CD4-positive, alpha-beta T cell treated with Interleukin-15 for 4 hours (primary cell): ENCODE measurements at places on chromosomes 4 and X.

- no peak for DNase-seq
Observed at GRCh38 chr4:140571620-140572019, 2.9 kb upstream of the UCP1 start.

GRCh38 chr4:177532358-177532757 lies 90.1 kb upstream of the AGA start:
- DNase-seq: no peak

- no peak for DNase-seq
Observed at GRCh38 chr4:71830497-71831190, 46.8 kb upstream of the GC start.

DNA sequence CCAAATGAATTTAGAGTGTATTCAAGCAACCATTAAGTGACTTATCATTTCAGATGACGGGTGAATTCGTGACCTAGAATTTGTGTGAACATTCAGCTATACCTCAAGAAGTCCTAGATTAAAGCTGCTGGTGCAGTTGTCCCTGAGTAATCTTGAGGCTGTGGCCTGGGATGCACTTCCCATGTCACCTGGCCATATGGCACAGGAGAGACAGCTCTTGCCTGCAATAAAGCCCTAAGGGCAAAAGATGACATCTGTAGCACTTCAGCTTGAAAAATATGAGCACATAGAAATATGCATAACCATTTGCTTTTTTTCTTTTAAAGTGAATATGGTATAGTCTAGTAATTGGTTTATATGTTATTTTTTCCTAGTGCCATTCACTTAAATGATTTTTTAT lies 125.8 kb downstream of the FHDC1 start:
- no peak for DNase-seq

DNA sequence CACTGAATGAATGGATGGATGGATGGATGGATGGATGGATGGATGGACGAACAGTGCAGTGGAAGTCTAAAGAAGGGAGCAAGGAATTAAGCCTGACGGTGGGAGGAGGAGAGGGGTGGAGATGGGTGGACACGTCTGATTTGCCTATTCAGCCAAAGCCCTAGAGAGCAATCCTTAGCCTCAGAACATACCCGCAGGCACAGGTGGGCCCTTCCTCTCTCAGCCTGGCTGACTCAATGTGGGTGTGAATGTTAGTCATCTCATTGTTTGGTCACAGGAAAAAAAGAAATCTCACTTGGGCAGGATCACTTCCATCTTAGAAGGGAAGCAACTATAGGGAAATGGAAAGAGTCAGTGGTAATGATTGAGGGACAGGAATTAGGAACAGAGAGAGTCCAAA lies 165.9 kb downstream of the PJA1 start:
- no peak for DNase-seq

DNA sequence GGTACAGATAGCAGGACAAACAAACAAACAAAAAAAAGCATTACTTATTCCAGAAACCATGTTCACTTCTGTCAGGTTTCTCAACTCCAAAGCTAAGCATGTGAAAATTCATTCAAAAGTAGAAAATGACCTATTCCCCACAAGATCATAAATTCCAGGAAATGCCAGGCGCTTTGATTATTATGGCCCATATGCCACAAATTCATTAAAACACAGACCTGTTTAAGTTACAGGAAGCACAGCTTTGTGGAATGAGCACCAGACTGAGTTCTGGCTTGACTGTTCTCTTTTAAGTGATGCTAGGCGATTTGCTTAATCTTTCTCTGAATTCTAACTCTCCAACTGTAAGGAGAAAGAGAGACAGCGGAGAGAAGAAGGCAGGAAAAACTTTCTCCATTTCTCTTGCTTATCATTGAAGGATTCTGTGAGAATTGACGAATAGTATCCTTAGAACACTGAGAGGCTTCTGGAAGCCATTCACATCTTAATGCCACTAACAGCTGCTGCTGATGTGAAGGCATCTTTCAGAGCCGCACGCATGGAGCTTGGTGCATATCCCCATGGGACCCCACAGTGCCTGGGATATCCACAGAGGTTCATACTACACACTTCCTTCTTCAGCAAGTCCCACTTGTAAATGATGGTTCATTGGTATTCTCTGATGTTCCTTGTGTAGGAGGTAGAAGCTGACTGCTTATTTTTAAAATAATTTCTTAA lies 138.0 kb downstream of the ZNF674 start:
- DNase-seq: no peak

DNA sequence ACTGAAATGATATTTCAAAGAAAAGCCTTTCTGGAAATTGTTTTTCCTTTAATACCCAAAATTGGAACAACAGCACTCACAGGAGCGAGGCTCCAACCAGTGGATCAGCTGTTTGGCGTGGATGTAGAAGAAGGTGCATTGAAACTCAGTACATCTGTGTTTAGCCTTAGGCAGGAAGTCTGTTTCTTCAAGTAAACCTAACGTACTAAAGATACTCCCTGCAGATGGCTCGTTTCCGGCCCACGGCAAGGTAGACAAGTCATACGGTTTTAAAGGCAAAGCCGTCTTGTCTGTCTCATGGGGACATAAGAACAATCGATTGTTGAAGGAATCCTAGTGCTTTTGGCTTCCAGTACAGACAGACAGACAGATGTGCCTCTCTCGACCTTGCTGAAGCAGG lies 50.0 kb upstream of the CLCN4 start:
- peak; percentile 68 for DNase-seq

DNA sequence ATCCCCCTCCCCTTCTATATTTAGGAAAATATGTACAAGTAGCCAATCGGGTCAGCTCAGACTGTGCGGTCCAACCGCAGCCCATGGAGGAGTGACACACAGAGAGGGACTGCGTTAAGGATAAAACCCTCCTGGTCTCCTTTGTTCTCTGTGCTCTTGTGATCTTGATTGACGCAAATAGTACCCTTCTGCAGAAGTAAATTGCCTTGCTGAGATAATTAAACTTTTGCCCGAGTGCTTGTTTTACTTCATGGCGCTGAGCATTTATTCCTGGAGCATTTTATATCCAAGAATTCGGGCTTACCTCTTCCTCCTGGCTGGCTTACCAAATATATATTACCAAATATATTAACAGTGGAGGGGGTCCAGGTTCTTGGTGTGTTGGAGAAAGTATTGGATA lies 184.2 kb downstream of the STAG2 start:
- no peak for DNase-seq

GRCh38 chr4:1825326-1825725 lies 30.6 kb downstream of the LETM1 start:
- DNase-seq: no peak

DNA sequence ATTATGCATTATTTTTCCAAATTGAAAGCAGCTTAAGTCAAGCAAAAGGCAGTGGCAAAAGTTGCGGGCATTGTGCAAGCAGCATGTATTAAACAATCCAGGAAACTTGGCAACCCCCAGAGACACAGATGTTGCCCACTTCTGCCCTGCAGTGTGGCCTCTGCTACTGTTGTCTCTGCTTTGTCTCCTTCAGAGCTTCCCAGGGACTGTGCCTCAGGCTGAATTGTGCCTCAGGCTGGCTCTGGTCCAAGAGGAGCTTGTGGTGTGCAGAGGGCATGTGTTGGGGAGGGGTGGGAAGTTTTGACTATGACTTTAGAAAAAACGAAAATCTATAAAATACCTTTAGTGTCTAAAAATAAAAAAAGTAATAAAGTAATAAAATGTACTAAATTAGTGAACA lies 201.4 kb downstream of the CCSER1 start:
- no peak for DNase-seq

- no peak for DNase-seq
Observed at GRCh38 chr4:141081921-141082395, 51.3 kb downstream of the RNF150 start.

- no peak for DNase-seq
Observed at GRCh38 chr4:38130884-38131283, 170.7 kb downstream of the PTTG2 start.

GRCh38 chr4:130850019-130850524 lies 1754.1 kb downstream of the C4orf33 start:
- DNase-seq: no peak

DNA sequence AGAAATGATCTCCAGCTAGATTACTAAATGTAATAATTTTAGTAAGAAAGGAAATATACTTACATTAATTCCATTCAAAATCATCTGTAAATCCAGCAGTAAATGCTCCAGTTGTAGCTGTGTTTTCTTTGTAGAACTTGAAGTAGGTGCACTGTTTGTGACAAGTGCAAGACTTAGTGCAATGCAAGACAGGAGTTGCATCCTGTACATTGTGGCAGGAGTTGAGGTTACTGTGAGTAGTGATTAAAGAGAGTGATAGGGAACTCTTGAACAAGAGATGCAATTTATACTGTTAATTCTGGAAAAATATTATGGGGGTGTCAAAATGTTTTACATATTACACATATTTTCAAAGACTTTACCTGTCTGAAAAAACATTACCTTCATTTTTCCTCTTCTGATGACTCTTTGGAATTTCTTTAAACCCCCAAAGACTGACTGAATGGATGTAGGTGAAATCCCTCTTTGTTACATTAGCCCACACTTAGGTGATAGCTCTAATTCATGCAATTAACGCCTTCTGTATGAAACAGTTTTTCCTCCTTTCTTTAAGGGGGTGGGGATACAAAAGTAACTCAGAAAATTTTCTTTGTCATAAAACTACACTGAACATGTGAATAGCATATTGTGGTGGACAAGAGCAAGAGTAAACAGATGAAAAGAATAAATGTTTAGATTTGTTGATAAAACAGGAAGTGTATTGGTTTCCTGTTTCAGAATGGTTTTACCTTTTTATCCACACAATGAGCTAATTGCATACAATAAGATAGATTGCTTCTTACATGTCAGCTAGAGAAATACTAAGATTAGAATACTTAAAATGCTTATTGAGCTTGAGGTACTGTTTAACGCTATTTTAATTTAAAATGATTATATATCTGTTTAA lies at the start of gene IL2:
IL2 (minus strand) TSS at position 495 of the 886 bp plus-strand sequence; CDS start at position 210, 285 bp downstream.
- peak; percentile 21 for DNase-seq

- no peak for DNase-seq
Observed at GRCh38 chr4:146132445-146132844, 43.1 kb upstream of the LSM6 start.

DNA sequence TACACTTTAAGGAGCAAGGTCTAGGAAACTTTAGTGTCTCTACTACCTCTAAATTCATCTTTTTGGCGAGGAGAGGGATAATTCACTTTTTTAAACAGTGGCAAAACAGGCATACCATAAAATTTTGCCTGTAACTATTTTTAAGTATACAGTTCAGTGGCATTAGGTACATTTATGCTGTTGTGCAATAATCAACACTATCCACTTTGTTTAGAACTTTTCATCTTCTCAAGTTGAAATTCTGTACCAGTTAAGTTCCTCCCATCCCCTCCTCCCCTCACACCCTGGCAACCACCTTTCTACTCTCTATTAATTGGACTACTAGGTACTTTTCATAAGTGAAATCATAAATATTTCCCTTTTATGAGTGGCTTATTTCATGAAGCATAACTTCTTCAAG lies 31.4 kb downstream of the NUP54 start:
- DNase-seq: no peak

DNA sequence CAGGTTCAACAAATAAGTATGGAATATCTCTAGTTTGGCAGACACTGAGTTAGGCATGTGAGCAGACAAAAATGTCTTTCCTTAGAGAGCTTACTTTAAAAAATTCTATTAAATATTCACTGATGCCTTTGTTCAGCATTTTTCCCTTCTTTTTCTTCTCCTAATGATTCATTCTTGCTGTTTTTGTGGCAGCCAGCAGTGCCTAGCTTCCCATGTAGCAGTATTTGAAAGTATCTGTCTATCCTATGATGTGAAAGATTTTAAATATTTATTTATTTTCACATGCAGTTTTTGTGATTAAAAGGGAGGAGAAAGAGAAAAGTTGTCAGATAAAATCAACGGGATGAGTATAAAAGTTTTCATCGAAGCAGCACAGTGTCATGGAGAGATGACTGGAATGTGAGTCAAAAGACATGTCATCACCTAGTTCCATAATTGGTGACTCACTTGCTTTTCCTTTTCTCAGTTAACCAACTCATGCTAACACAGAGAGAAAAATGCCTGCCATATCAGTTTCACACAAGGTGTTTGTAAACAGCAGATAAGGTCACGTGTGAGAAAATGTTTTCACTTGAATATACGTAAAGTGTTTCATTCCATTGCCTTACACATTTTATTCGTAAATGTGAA lies 69.8 kb downstream of the BMPR1B start:
- DNase-seq: no peak

GRCh38 chrX:155923200-155923599 lies 42.1 kb downstream of the VAMP7 start:
- no peak for DNase-seq

- DNase-seq: no peak
Observed at GRCh38 chrX:68947882-68948605, 119.2 kb downstream of the EFNB1 start.

GRCh38 chrX:55484948-55485347 lies 4.7 kb downstream of the USP51 start:
- DNase-seq: no peak

GRCh38 chrX:45266456-45266855 lies 65.8 kb upstream of the DIPK2B start:
- DNase-seq: no peak

DNA sequence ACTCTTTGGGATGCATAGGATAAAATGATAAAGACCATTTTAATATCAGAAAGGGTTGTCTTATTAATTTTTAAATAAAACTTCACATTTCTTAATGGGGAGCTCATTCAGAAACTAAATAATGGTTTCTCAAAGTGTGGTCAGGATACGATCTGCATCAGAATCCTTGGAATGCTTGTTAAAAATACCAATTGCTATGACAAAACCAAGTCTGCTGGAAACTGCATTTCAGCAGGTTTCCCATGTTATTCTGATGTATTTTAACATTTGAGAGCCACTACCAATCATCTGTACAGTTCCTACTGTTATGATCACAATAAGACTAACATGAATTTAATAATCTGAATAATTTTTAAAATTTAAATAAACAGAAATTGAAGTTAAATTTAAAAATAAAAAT lies 115.1 kb downstream of the SOWAHB start:
- DNase-seq: no peak

DNA sequence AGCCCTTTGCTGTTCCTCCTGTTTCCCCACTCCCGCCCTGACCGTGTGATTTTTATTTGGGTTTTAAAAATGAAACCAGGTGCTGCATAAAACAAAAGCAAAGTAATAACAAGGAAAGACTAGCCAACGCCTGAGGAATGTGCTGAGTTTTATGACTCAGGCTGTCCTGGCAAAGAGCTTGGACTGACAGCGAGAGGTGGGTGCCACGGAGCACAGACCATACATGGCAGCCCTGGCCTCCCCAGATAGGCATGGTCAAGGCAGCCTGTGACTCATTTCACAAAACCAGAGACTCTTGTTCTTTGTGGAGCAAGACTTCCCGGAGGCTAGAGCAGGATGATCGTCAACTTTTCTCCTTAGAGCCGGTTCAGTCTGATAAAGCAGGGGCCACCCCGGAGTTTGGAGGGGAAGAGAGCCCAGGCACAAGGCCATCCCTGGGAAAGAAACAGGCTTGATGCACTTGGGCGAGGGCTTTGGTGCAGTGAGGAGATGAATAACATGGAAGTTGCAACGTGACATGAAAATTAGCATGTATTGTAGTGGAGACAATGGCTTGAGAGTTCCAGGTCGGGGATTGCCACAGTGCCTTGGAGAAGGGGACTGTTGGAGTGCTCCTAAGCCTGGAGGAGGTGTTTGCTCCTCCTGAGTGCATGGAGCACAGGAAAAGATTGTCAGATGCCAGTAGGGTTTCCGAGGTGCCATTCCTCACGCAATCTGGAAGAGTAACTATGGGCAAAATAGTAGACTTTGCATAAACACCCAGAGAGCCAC lies 54.8 kb downstream of the C4orf51 start:
- DNase-seq: no peak

- no peak for DNase-seq
Observed at GRCh38 chr4:114558446-114559020, 40.1 kb upstream of the UGT8 start.
